ENCODE measurements at places on chromosomes 7 and 10.

- DNase-seq: no peak
Observed at GRCh38 chr7:27203365-27203953, 3.6 kb upstream of the HOXA13 start.

- DNase-seq: no peak
Observed at GRCh38 chr7:136105191-136105590, 128.0 kb upstream of the MTPN start.

DNA sequence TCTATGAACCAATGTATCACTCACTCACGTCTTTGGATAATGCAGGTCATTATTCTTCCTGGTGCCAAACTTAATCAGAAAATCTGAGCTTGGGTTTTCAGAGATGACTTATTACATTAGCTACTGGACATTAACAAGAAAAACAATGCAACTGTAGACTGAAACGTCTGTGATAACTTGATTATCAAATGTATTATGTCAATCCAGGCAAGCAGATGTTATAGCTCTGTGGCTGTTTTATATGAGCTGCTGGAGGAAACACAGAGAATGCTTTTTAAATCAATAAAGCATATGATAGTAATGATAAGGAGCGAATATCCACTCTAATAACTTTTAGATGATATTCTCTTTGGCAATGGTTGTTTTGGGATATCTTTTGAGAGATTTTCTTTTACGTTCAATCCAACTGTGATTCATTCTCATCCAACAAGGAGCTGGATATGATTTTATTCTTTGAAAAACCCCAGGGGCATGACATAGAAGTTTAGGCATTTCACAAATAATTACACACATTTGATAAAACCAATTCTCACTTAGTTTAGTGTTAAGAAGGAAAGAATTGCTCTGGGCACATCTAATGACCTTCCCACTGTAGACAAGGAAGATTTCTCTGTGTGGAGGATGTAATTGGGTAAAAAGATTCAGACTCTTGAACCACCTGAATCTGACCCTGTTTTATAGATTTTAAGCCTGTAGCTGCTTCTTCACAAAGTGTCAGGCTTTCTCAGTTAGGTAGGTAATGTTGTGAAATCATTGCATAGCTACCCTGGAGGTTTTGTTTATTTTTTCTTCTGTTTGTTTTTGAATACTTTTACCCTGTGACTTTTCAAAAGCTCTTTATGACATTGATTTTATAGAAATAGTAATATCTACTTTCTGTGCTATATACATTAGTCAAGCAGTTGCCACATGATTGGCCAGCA, 1124.7 kb downstream of the DNAJB9 start:
- no peak for DNase-seq

- DNase-seq: no peak
Observed at GRCh38 chr7:86469680-86470295, 173.9 kb upstream of the GRM3 start.

DNA sequence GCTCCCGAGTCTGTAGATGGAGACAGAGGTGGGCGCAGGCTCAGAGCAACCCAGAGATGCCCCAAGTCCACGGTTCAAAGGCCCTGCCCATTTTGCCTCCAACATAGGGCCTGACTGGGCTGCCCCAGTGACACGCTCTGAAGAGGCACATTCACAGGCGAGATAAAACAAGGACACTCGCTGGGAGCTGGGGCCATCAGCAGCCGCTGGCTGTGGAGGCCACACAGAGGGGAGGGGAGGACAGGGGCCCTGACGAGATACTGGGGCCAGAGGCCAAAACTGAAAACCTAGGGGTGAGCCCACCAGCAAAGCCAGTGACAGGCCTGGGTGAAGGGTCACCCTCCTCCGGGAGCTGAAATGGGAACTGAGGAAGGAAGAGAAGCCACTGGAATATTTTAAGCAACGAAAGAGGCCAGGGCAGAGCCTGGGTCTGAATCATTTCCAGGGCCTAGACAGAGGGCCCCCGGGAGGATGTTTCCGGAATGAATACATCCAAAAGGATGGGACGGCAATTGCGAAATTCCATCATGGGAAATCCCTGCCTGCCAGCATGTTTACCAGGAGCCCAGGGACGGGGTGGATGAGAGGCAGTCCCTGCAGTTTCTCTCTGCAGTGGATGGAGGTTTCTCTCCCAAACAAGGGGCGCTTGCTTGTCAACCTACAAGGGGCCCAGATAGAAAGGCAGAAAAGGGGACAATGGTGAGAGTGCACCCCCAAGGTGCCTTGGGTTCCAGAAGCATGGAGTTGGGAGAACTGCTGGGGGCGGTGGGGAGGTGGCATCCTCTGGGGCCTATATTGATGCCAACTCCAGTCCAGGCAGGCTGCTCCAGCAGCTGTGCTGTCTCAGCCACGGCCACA, 29.0 kb upstream of the HSPA12A start:
- no peak for DNase-seq

GRCh38 chr10:62794306-62794705, 10.2 kb upstream of the ADO start:
- no peak for DNase-seq

DNA sequence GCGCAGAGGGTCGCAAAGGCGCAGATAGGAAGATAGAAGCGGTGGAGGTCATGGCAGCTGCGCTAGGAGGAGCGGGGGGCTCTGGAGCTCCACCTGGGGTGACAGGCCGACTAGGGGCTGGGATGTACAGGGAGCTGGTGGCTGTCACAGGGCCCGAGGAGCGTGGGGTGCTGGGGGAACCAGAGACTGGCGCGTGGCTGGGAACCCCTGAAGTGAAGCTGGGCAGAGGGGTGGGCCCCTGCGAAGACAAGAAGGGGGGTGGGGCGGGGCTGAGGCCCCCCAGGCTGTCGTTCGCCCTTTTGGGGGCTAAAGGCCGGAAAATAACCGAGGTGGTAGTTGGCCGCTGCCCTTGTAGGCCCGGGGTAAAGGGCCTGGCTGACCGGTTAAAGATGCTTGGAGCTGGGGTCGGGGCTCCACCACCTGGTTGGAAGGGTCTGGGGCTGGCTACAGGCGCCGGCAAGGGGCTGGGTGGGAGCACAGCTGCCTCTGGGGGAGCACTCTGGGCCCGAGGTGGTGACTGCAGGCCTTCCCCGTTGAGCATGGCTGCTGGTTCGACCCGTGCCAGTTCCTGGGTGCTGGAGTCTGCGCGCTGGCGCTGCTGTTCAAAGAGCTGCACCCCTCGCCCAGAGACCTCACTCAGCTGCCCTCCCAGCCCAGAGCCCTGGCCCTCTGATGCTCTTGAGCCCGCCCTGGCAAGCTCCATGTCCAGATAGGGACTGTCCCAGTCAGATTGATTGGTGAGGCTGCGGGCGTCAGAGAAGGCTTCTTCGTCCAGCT, 6.8 kb upstream of the MYOZ1 start:
- DNase-seq: no peak

DNA sequence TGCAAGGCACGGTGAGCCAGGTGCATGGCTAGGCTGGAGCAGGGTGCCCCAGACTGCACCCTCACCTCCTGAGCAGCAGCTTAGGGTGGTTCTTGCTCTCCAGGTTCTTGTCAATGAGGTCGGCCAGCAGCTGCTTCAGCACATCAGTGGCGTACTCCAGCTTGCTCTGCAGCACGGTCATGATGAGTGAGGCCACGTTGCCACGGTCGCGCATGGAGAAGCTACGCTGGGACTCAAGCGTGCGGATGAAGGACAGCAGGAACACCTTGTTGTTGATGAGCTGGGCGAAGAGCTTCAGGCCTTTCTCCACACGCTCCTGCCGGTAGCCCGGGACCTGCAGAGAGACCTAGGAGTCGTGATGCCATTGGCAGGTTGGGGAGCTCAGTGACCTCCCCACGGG, 408.0 kb downstream of the PLXNA4 start:
- no peak for DNase-seq

DNA sequence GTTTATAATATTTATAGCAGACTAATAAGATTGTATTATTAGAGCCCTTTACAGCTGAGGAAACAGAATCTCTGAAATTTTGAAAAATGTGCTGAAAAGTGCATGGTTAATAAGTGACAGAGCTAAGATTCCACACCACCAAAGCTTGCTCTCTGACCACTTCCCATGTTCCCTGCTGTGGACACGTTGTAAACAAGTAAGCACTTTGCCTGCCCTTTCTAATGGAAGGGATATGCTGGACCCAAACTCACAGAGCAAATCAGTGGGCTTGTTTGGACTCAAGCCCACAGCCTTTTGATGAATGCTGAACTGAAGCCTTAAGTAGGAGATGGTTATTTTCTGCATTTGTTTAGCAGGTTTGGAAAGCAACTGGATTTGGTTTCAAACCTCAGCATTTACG, 214.0 kb upstream of the TMEM72 start:
- no peak for DNase-seq

GRCh38 chr10:74047871-74048270, 50.0 kb downstream of the VCL start:
- no peak for DNase-seq

GRCh38 chr7:150940431-150941102, 37.6 kb downstream of the KCNH2 start:
- DNase-seq: no peak

DNA sequence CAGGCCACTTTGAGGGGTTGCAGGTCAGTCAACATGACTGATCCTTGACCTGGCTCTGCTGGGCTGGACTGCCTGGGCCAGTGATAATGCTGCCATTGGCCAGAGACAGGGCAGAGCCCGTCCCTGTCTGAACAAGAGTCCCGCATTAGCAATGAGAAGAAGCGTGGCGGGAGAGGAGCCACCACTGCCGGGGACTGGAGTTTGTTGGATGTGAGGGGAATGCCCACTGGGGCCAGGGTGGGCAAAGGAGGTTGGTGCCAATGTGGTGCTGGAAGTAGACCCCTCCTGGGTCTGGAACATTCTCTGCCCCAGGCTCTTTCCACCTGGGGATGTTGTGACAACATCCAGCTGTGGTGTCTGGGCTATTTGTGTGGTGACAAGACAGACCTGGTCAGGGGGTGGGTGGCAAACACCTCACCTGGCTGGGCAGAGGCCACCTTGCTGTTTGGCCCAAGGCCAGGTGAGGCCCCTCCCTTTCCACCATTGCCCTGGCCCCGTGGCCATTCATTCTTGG, 7.6 kb downstream of the SAP25 start:
- no peak for DNase-seq

DNA sequence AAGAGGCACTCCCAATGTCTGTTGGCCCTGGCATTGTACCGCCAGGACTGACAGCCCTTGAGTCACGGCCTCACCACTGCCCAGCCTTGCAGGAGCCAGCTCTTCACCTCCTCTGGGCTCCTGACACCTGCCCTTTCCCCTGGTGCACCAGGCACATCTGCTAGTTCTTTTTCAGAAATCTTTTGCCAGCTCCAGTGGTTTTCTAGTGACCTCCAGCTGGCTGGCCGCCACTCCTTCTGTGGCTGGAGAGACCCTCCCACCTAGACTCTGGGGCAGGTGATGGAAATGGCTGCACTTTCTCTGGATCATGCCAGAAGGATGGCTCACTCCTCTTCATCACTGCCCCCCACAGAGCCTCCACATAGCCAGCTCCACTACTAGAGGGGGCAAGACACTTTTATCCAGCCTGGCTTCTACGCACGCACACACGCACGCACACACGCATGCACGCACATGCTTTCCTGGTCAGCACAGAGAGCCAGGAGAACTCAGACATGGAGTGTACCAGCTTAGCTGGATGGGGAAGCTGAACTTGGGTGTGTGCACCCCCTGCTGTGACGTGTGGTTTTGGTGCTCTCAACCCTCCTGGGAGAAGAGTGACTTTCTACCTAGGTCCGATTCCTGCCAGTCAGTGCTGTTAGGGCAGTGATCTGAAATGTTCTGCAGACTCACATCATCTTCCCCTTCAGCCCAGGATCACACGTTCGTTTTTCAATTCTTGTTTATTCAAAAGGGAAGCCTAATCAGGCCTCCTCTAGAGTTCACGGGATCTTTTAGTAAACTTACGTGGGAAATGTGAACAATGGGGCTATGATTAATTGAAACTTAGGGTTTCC, 222.0 kb downstream of the PRPF18 start:
- no peak for DNase-seq

DNA sequence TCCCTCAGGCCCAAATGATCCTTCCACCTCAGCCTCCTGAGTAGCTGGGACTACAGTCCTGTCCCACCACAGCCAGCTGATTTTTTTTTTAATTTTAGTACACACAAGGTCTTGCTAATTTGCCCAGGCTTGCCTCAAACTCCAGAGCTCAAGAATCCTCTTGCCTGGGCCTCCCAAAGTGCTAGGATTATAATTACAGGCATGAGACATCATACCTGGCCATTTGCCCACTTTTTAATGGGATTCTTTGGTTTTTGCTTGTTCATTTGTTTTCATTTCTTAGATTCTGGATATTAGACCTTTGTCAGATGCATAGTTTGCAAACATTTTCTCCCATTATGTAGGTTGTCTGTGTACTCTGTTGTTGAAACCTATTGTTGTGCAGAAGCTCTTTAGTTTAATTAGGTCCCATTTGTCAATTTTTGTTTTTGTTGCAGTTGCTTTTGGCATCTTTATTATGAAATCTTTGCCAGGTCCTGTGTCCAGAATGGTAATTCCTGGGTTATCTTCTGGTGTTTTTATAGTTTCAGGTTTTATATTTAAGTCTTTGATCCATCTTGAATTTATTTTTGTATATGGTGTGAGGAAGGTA, 95.2 kb downstream of the GLCCI1 start:
- DNase-seq: no peak

DNA sequence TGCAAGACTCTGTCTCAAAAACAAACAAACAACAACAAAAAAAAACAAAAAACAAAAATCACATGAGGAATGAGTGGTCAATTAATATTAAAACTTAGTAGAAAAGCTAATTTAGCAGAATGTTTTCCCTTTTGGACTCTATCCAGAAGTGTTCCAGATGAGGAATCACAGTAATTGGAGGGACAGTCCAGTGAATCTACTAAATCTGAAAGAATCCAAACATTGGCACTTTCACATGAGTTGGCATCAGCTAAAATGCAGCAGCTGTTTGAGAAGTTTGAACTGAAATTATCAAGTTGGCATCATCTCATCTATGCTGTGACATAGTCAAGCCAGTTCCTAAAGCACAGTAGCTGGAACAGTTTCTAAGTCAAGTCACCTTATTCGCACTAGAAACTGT, 367.8 kb downstream of the PPP1R3A start:
- DNase-seq: no peak

DNA sequence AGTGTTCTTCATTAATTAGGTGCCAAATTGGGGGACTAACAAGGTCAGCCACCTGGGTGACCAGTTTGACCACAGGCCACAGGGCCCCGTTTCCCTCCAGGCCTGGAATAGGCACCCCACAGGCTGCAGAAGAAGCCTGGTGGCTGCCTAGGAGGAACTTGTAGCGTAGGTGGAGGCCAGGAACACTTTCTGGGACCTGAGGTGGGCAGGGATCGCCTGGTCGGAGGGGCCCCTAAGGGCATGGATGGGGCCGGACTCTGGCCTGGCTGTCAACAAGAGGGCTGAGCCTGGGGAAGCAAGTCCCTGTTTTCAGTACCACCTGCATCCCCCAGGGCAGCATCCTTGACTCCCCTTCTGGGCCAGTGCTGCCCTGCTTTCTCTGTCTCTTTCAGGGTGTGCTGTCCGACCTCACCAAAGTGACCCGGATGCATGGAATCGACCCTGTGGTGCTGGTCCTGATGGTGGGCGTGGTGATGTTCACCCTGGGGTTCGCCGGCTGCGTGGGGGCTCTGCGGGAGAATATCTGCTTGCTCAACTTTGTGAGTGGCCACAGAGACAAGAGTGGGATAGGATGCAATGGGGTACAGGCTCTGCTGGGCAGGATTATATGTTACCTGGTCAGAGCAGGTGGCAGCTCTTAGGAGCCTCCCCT, 30.7 kb upstream of the SH2D4B start:
- DNase-seq: no peak

- no peak for DNase-seq
Observed at GRCh38 chr7:134730411-134730829, 49.0 kb upstream of the CALD1 start.

- DNase-seq: no peak
Observed at GRCh38 chr7:16417906-16418305, 3.4 kb downstream of the CRPPA start.

- DNase-seq: no peak
Observed at GRCh38 chr10:112738606-112739591, 211.1 kb upstream of the TCF7L2 start.

GRCh38 chr7:156650042-156650441, 9.5 kb downstream of the RNF32 start:
- DNase-seq: no peak
